ENCODE measurements at places on chromosomes 3 and 15. TPM values are rescaled to one million over a fixed set of nuclear protein-coding genes. Genes with fewer than 3 reads are reported as not detected.

DNA sequence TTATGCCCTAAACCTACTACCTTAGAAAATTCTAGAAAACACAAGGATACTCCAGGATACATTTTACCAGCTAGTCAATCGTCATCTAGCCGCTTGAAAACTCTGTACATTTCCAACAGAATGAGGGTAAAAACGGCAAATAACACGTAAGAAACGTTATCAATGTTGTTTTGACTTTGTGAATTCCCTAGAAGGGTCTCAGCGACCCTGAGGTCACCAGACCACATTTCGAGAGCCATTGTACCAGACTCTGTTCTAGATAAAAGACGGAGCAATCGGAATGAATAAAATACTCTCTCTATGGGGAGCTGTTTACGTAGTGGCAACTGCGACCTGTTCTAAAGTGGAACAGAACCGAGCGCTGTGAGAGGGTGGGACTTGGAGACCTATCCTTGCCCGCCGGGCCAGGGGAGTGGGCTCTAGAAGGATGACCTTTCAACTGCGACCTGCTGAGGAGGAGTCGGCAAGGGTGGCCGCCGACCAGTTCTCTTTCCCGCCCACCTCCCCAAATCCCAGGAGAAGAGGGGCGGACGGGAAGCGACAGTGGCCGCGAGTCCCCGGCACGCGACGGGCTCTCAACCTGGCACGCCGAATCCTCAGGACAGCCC is 778 bp upstream of the AP4E1 start:
- no peaks in the 10 kb centered on the region for H3K36me3 ChIP-seq
- H3K27ac ChIP-seq: peak overlapping the region; percentile 66
- peak; percentile 66 for DNase-seq
- H3K4me1 ChIP-seq: peaks cover 3% of the 10 kb centered on the region

DNA sequence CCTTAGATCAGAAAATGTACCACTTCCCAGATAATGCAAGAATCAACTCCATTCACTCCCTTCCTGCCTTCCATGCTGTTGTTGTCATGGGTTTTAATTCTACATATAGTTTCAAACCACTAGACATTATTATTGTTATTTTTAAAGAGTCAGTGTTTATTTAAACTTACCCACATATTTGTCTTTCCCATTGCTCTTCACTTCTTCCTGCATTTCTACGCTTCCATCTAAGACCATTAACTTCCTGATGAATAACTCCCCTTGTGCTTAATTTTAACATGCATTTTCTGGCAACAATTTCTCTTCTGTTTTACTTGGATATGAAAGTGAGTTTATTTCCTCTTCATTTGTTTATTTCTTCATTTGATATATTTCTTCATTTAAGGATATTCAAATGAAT is 127.1 kb upstream of the FHIT start:
- H3K27ac ChIP-seq: no peak overlapping the region

- H3K4me3 ChIP-seq: no peak overlapping the region
- no peaks in the 10 kb centered on the region for H3K27me3 ChIP-seq
- no peaks in the 10 kb centered on the region for H3K4me1 ChIP-seq
- no peak overlapping the region for H3K27ac ChIP-seq
- peaks cover 6% of the 10 kb centered on the region for H3K36me3 ChIP-seq
- DNase-seq: no peak
Observed at GRCh38 chr15:98514034-98514622, 134.2 kb upstream of the IGF1R start.

Gene DAPK2
- 2.6 TPM for total RNA-seq

Gene OR5K2
- total RNA-seq: not detected

Gene ZSCAN29
- 118 TPM for total RNA-seq

Gene PATL2
- total RNA-seq: not detected
